T-helper 2 cell (primary cell): ENCODE measurements at places on chromosomes 11 and 22.

GRCh38 chr11:47390422-47390760 lies 12.0 kb upstream of the SPI1 start:
- no peak for DNase-seq

DNA sequence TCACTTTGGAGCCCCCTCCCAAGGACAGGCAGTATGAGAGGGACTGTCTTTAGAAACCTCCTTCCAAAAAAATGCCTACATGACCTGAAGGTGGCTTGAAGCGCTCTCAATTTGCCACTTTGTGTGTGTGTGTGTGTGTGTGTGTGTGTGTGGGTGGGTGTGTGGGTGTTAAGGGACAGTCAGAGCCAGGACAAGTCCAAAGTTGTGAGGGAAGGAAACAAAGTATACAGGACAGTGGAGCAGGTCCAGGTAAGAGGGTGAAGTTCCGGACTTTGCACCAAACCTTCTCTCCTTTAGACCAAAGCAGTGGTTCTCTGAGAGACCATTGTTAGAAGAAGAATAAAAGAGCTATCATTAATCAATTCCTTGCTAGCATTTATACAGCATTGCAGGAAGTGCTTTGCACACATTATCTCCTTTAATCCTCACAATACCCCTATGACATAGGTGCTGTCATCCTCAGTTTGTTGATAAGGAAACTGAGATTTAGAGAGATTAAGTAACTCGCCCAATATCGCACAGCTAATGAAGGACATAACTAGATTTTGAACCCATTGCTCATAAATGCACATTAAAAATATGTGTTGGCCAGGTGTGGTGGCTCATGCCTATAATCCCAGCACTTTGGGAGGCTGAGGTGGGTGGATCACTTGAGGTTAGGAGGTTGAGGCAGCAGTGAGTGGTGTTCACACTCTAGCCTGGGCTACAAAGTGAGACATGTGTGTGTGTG lies 12.4 kb upstream of the SLC5A1 start:
- no peak for DNase-seq

- no peak for DNase-seq
Measured at GRCh38 chr11:131802440-131803115, 432.2 kb downstream of the NTM start.

- DNase-seq: no peak
Measured at GRCh38 chr11:443542-444199, 1.9 kb upstream of the ANO9 start.

- no peak for DNase-seq
Measured at GRCh38 chr22:24414984-24415945, 12.1 kb upstream of the ADORA2A start.

DNA sequence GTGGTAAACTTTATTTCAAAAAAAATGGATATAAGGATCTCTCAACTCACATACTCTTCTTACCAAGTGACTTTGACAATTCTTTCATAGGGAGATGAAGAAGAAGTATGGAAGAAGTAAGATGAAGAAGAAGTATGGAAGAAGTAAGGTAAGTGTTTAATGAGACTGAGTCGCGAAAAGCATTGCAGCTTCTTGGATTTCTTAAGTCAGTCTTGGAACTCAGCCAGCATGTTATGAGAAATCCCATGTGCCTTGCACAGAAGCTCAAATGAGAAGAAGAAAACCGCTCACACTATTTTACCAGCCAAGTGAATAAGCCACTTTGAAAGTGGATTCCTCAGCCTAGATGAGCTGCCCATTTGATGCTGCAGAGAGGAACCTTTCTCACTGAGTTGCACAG lies 332.0 kb upstream of the CCDC179 start:
- no peak for DNase-seq

- no peak for DNase-seq
Measured at GRCh38 chr11:123560006-123560405, 94.4 kb downstream of the SCN3B start.

GRCh38 chr11:62671236-62671607 lies 251 bp upstream of the UQCC3 start:
- DNase-seq: peak; percentile 50

- DNase-seq: no peak
Measured at GRCh38 chr11:15638386-15638787, 523.7 kb downstream of the INSC start.

GRCh38 chr11:44729063-44729462 lies 2.3 kb downstream of the TSPAN18 start:
- no peak for DNase-seq

- no peak for DNase-seq
Measured at GRCh38 chr11:118410055-118410745, 8.8 kb downstream of the ATP5MG start.

DNA sequence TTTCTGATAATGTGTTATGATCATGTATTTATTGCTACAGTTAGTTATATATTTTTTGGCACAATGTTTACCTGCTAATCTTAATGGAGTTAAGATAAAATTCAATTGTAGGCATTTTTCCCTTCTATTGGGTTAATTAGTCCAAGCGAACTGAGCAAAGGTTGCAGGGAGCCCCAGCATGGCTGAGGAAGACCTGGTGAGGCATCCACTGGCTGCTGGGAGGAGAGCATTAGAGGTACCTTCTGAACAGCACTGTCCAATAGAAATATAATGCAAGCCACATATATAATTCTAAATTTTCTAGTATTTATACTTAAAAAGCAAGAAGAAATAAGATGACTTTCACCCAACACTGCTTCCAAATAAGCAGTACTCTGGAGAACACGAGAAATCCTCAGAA lies 689 bp upstream of the TMEM126A start:
- no peak for DNase-seq

DNA sequence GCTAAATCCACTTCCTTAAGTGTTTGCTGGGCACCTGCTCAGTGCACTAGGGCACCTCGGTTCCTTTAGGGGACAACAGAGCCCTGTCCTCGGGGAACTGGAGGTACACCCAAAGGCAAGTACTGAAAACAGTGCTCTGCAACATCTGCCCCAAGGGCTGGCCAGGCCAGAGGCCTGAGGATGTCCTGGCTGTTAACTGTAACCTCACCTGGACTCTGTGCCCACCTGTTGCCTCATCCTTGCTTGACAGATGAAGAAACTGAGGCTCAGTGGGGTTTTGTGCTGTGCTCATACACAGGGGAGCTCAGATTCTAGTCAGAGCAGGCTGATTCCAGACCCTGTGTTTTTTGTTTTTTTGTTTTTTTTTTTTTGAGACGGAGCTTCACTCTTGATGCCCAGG lies 2.6 kb downstream of the SEC14L4 start:
- DNase-seq: no peak

DNA sequence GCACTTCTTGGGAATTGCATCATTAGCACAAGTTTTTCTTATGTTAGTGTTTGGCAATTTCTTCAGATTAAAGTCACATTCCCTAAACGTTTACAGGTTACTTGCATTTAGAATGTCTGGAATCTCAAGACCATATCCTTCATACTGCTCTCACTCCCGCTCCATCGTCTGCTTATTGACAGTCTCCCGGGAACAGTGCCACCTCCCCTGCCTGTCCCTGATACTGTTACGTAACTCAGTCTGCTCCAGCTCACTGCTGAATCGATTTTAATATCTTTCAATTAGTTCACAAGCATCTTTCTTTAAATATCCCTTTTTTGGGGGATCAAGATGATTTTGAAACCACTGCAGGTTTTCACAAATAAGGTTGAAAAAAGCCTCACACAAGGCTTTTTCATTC lies 48.2 kb downstream of the GLYATL2 start:
- DNase-seq: no peak

DNA sequence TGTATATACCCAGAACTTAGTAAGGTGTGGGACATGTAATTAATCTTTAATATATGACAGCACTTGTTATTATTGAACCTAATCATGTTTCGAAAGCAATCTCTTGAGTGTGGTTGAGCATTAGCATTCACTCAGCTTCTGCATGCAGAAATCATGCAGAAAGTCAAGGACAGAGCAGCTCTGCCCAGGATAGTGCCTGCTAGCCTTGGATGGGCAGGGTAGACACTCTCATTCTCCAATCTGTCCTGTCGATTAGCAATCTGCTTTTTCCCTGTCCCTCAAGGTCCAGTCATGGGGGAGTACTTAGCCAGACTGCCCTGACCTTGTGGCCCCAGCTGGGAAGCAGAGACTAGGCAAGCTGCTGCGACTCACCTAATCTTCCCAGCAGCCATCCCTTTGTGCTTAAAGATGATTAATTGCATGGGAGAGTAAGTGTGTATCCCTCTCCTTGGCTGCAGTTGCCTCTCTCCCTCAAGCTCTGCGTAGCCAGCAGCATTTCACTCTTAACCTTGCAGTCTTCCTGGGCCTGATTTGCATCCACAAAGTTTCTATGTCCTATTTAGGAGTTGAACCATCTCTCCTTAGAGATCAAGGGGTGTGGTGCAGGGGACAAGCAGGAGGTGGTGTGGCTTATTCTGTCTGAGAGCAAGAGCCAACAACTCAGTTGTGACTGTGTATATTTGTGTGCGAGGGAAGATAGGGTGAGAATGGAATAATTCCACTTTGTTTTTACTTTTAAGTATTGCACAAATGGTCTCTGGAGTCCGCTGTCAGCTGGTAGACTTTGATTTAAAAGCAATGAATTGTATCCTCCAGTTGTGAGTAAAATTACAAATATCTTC lies 101.4 kb downstream of the FDX1 start:
- no peak for DNase-seq

- DNase-seq: no peak
Measured at GRCh38 chr11:126357969-126358762, 2.7 kb downstream of the ST3GAL4 start.

GRCh38 chr11:96338910-96339705 lies 3.9 kb downstream of the MAML2 start:
- peak; percentile 34 for DNase-seq

- DNase-seq: no peak
Measured at GRCh38 chr11:90587896-90588295, 365.0 kb upstream of the CHORDC1 start.

GRCh38 chr11:69654001-69654659 lies 13.2 kb downstream of the CCND1 start:
- no peak for DNase-seq

DNA sequence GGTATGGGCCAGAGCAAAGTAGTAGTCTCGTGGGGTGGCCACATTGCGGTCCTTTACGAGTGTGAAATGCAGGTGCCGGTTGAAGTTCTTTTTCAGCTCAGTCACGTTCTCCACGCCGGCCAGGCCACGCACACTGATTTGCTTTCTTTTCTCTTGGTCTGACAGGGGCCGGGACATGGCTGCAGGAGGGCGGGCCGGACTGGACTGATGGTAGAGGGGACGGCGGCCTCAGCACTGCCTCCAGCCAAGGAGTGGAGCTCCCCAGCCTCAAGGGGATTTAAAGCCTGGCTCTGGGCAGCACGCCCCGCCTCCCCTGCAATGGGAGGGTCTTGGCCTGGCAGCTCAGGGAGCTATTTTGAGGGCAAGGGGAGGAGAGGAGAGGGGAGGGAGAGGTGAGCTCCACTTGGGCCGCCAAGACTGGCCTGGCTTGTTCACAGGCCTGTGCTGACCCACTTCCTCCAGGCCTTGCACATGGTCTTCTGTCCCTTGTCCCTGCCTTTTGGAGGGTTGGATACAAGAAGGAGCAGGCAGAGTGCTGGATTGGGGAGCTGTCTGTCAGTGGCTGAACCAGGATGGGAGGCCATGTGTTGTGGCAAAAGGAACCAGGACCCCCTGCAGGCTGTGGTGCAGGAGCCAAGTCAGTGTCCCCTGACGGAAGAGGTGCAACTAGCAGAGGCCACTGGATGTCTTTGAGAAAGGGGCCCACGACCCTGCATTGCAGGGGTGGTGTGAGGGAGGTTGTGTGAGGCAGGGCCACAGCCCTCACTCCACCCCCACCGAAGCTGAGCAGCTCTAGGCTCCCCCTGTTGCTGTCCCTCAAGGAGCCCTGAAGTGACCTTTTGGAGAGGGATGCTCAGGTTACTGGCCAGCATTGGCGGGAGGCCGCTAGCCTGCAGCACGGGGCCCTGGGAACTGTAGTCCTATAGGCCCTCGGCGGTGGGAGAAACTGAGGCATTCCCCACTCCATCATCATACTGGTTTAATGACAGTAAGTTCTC lies at the start of gene PYGM:
Gene PYGM, minus strand, starts transcription at position 253 of the 998 bp plus-strand sequence. Its CDS starts 76 bp downstream, at position 177.
- DNase-seq: no peak

- DNase-seq: no peak
Measured at GRCh38 chr11:96260067-96260511, 82.9 kb downstream of the MAML2 start.

DNA sequence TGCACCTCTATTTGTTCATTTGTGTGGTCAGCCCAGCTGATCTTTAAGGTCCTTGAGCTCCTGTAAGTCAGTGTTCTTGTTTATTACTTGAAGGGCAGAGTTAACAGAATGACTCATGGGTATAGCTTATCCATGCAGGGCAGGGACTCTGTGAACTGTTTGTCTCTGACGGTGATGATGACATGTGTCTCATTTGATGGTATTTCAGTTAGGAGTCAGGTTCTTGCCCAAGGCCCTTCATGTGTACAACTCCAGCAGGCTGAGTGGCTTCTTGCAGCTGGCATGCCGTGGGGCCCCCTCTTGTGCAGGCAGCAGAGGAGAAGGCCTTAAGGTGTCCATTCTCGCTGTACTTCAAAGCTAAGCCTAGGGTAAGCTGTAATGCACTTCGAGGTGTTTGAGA lies 165.1 kb downstream of the DBX1 start:
- DNase-seq: no peak

- no peak for DNase-seq
Measured at GRCh38 chr11:86663761-86664160, 8.7 kb downstream of the ME3 start.

DNA sequence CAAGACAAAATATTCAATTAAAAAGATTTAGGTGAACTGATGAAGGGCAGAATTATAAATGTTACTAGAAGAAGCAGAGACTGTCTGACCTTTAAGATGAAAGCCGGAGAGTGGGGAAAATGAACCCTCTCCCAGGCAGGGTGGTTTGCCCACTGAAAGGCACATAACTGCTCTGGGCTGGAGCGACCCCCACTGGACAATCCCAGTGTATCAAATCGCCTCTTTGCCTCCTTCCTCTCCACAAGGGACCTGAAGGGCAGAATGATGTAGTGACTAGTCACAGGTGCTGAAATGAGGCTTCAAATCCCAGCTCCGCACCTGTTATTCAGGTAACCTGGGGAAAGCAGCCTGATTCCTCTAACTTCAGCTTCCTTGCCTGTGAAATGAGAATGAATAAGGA lies 69.0 kb downstream of the EFCAB6 start:
- no peak for DNase-seq

DNA sequence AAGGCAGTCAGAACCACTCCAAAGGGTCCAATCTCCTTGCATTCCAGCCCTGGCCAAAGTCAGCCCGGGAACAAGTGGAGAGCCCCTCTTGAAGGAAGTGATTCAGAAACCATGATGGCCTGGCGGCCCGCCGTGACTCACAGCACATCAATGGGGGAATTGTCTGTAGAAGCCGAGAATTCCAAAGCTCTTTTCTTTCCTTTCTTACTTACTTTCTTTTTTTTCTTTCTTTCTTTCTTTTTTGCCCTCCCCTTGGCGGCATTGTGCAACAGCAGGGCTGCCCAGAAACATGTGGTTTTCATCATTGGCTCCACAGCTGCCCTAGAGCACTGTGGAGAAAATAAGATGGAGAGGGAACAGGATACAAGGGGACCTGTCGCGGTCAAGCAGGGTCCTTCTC lies 140.2 kb upstream of the TIMP3 start:
- no peak for DNase-seq

DNA sequence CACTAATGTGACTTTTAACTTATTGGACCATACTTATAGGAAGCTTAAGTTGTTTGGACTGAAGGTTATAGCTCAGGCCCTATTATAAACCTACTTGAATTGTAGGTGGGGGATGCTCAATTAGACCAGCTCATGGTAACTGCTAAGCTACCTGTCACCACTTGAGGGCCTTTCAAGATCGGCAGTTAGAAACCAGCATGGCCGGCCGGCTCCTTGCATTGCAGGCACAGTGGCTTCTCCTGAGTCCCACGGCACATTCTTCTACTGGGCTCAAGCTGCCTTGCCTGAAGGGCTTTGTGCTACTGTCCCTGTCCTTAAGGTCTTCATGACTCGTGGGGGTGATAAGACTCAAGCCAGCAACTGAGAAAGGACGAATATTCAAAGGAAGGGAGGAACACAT lies 70.8 kb downstream of the TBC1D22A start:
- DNase-seq: no peak
